ENCODE measurements at places on chromosomes 12 and 14. TPM values are rescaled to one million over a fixed set of nuclear protein-coding genes. Genes with fewer than 3 reads are reported as not detected.

The SMIM41 gene
- 0.35 TPM for total RNA-seq

The NUAK1 gene
- total RNA-seq: 33.6 TPM

DNA sequence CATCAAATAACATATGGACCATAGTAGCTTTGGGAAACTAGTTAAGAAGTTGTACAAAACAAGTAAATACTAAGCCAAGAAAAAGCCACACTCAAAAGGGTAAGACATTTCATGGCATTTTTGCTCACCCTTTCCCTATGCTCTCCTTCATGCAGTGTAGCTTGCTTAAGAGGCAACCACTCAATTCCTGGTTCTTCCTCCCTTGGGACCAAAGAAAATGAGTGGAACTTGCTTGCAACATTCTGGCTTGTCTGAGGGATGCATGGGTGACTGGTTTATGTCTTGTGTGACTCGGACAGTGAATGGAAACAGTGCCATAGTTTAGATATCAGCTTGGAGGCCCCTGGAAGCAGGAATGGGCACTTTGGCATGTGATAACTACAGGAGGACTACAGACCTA lies 252.0 kb upstream of the ARID2 start:
- no peak for DNase-seq

DNA sequence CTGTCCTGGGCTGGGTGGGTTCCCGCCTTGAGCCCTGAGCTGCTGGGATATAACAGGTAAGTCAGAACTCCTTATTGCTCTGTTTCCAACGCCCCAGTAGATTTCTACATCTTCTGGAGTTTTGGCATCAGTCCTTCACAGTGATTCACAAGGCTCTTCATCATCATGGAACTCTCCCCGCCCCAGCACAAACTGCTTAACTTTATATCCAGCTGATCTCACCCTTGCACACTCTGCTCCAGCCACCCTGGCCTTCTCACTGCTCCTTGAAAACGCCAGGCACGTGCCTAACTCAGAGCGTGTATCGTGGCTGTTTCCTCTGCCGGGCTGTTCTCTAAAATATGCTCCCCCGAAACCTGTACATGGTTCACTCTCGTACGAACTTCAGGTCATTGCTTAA lies 264.9 kb downstream of the NOVA1 start:
- DNase-seq: no peak

GRCh38 chr14:51554953-51555352 lies 96.8 kb upstream of the FRMD6 start:
- no peak for DNase-seq

DNA sequence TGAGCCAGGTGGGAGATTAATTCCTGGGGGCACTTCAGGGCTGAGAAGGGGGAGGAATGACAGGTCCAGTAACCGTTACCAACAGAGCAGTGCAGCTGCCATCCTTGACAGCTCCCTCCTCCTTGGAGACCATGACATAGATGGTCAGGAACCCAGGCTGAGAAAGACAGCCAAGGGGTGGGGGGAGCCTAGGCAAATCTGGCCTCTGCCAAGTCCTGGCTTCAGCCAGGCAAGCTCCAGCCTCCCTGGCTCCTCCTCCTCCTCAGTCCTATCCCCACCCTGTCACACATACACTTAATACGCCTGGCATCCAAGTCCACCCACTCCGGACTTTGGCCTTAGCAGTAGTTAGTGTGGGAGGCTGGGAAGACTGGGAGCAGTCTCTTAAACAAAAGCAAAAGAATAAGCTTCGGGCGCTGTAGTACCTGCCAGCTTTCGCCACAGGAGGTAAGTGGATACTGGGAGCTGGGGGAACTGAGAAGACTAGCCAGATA lies at the start of gene RDH5:
RDH5 (plus strand) TSS at position 323 of the 494 bp plus-strand sequence. CDS start 792 bp downstream, outside the sequence.
- DNase-seq: peak; percentile 81

- DNase-seq: no peak
These were observed 10.1 kb downstream of the KRT77 start for GRCh38 chr12:52693261-52693660.

DNA sequence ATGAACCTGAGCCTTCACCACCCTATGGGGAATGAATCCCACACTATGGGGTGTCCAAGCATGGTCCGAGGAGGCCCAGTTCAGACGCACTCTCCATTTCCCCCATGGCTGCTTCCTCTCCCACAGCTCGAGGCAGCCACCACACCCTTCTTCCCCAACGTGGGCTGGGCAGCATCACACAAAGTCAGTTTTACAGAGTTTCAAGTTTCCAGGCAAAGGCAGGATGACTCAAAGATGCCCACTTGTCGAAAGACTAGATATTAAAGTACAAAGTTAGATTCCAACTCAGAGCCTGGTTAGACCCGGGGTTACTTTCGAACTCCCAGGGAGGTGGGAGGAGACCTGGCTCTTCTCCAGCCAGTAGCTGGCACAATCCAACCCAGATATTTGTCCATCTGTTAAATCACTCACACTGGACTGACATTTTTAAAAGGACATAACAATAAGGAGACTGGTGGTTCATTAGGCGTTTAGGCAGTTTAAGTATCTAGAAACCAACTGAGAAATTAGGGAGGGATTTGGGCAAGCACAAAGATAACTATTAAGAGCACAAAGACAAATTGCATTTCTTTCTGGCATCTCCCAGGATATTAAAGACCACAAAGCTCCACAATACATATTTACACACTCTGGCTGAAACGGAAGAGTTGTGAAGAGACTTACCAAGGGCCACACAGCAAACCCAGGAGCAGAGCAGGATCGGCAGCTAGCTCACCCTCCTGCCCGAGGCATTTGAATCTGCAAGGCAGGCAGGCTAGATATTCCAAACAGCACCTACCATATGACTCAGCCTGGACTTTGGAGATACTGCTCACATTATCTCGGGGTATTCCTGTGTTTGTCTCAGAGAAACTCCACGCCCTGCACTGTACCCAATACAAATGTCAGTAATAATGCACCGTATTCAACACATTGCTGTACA lies 34.8 kb downstream of the TMCC3 start:
- DNase-seq: no peak

The TC2N gene
- 11.1 TPM for total RNA-seq

The PZP gene
- 1.3 TPM for total RNA-seq

DNA sequence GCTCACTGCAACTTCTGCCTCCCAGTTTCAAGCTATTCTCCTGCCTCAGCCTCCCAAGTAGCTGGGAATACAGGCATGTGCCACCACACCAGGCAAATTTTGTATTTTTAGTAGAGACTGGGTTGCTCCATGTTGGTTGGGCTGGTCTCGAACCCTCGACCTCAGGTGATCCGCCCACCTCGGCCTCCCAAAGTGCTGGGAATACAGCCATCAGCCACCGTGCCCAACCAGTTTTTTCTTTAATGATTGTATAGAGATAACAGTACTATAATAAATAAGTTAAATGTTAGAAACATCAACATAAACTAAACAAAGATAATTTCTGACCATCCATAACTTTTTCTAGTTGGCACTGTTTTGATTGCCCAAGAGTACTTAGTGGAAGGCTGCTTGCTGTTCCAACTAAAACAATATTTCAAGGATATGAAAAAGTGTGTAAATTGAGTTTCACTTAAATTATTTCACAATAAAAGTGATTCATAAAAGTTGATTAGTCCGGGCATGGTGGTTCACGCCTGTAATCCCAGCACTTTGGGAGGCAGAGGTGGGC lies 5.6 kb downstream of the GON7 start:
- no peak for DNase-seq

The ACRBP gene
- 0.51 TPM for total RNA-seq

GRCh38 chr12:46369095-46369473 lies 3.5 kb downstream of the SLC38A2 start:
- no peak for DNase-seq

GRCh38 chr14:82385048-82385447 lies 851.4 kb upstream of the SEL1L start:
- no peak for DNase-seq

DNA sequence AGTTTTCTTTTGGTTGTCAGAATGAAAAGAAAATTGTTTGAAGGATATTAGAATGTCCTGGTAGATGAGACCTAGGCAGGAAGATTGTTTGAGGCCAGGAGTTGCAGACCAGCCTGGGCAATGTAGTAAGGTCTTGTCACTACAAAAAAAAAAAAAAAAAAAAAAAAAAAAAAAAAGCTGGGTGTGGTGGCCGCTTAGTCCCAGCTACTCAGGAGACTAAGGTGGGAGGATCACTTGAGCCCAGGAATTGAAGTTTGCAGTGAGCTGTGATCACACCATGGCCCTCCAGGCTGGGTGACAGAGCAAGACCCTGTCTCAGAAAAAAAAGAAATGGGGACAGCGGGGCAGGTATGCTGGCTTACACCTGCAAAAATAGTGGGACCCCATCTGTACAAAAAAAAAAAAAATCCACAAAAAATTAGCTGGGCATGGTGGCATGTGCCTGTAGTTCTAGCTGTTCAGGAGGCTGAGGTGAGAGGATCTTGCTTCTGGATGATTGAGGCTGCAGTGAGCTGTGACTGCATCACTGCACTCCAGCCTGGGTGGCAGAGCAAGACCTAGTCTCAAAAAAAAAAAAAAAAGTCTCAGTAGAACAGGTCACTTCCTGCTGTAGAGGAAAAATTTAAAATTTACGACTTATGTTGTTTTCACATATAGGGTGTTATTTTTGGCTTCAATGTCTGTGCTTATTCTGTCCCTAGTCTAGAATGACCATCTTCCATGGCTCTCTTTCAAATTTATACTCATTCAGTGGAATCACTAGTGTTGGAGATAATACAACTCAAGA lies 70.7 kb downstream of the PPHLN1 start:
- DNase-seq: no peak

- DNase-seq: peak; percentile 79
These were observed 426.5 kb upstream of the OR4E1 start for GRCh38 chr14:22099942-22100763.

DNA sequence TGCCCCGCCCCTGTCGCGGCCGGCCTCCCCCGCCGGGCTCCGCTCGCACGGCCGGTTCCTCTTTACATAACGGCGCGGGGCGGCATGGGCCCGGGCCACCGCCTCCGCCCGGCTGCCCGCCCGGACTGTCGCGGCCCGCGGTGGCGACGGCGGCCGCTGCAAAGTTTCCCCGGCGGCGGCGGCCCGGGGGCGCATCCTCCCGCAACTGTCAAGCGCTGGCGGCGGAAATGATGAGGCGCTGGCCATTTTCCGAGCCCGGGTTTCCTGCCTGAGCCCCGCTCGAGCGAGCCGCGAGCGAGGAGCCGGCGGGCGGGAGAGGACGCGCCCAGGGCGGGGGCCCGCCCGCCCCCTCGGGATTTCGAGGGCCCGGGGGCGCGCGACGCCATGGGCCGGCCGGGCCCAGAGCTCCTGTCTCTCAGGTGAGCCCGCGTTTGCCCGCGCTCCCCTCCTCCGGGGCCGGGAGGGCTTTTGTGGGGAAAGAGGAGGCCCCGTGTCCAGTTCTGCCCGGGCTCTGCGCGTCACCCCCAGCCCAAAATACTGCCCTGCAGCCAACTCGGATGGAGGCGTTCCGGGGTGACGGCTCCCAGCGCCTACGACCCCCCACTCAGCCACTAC lies at the start of gene SH2B3:
SH2B3 (plus strand) TSS at position 65 of the 615 bp plus-strand sequence. CDS start 12,223 bp downstream, outside the sequence.
- no peak for DNase-seq

The HECTD1 gene
- total RNA-seq: 145 TPM

The TAS2R43 gene
- total RNA-seq: not detected

DNA sequence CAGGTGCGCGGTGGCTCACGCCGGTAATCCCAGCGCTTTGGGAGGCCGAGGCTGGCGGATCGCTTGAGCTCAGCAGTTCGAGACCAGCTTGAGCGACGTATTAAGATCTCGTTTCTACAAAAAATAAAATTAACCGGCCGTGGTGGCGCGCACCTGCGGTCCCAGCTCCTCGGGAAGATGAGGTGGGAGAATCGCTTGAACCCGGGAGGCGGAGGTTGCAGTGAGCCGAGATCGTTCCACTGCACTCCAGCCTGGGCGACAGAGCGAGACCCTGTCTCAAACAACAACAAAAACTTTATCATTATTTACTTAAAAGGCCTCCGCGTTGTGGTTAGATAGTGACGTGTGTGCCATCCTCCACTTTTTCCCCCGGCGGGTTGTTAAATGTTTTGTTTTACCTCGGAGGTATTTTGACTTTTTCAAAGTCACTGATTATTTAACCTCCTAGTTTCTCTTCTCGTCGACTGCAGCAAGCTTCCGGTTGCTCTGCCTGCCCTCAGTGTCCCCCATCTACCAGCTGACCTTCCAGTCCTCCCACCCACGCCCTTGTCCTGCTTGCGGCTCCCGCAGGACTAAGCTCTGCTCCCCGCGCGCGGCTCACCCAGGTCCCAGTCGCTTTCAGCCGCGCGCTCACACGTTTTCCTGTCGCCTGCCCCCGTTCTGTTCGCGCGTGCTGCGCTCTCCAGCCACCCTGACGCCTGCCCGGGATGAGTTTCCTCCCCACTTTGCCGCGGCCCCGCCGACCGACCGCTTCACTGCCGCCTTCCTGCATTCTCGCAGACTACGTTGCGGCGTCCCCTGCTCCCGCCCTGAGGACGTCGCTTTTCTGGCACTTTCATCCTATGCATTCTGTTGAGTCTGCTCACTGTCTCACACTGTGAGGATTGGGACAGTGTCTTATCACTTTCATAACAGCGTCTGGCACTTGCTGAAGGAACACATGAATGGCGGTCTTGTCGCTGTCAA lies 1.2 kb upstream of the SCAF11 start:
- peak; percentile 88 for DNase-seq

DNA sequence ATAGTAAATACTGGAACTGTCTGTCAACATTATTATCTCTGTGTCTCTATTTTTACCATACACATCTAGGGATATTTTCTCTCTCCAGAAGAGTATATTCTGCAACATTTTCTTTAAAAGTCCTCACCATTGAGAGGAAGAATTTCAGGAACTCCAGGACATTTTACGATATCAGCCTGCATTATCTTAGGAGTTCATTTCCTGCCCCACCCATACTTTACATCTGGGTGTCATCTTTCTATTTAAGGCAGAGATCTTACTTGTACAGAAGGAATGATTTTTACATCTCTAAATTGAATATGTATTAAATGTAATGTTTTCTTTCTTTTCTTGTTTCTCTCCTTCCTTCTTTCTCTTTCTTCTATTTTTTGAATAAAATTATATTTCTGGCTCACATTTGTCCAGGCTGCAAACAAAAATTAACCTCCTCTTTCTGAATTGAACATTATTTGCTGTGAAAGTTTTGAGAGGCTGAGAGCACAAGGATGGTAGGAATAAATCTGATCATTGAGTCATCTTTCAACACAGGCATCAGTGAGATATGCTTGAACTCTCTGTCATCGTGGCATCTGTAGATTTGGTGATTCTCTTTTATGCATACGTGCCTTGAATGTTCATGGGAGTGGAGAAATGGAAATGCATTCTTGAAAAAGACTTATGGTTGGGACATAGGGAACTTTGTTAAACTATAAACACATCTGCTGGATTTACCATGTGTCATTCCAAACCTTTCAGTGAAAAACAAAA lies 753.6 kb downstream of the SLC16A7 start:
- no peak for DNase-seq

- peak; percentile 56 for DNase-seq
These were observed 18.0 kb downstream of the TRAF3 start for GRCh38 chr14:102795060-102795925.

The HOXC9 gene
- not detected for total RNA-seq

- DNase-seq: no peak
These were observed 71.7 kb downstream of the FAR2 start for GRCh38 chr12:29220632-29221336.

The HOXC4 gene
- not detected for total RNA-seq

DNA sequence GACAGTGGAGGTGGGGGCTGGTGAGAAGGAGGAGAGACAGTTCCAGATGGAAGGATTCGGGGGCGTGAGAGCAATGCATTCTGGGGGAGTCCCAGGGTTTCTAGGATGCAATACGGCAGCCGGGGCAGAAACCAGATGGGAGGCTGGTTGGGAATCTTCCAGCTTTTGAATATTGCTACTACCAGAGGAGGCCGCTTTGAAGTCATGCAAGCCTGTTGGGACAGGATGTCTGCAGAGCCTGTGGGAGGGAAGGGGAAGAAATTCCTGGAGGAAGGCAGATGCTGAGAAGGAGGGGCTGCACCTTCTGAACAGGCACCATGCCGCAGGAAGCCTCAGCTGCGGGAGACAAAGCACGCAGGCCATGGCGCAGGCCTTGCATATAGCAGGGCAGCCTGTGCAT lies 105.4 kb downstream of the APAF1 start:
- no peak for DNase-seq

The FOXA1 gene
- total RNA-seq: not detected

The RASSF9 gene
- total RNA-seq: 4.5 TPM
